ENCODE measurements at places on chromosomes 11 and 22.

- peak; percentile 26 for DNase-seq
Measured at GRCh38 chr11:124174001-124174583, 9.1 kb upstream of the OR10D3 start.

- no peak for DNase-seq
Measured at GRCh38 chr11:57681168-57681567, 13.3 kb downstream of the ZDHHC5 start.

GRCh38 chr11:87301785-87302540 lies 264.2 kb downstream of the TMEM135 start:
- no peak for DNase-seq

GRCh38 chr11:89545691-89546090 lies 54.5 kb upstream of the NOX4 start:
- no peak for DNase-seq

DNA sequence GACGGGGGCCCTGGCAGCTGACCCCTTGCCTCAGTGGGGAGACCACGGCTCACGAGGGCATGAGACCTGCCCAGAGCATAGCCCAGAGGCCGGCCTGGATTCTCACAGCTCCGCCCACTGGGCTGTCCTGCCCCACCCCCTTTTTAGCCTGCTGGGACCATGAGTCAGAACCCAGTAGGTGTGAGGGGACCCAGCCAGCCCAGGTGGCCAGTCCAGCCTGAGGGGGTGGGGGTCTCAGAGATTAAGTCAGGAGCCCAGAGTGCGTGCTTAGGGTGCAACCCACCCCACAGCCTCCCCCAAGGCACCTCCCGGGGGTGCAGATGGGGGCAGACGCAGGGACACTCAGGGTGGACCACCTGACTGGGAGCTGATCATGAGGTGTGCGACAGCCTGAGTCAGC lies 40.1 kb upstream of the PPARA start:
- no peak for DNase-seq

GRCh38 chr22:39967103-39967829 lies 7.1 kb downstream of the TMA7B start:
- no peak for DNase-seq

DNA sequence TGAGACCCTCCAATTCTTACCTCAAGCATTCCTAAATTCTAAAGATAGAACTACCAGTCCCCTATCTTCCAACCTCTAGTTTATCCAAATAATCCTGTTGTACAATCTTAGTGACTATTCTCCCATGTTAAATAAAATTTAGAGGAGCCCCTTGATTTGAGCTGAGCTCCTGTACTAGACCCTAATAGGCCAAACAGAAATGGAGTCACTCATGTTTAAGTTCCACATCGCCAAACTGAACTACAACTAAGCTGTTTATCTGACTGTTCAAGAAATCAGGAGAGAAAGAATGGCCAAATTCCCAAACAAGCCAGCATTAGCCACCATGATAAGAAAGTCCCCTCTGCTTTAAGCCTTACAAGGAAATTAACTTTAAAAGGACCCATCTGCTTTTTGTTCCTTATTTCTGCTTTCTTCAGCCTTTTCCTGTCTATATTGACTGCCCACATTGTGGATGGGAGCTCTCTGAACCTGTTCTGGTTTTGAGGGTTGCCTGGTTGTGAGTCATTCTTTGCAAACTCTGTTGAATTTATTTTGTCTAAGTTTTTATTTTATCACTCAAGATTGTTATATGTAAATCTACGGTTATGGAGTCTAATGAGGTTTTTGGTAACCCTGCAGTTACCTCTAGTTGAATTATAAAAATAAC lies 90.4 kb downstream of the TTC28 start:
- DNase-seq, result no peak

- peak; percentile 62 for DNase-seq
Measured at GRCh38 chr11:35029979-35030682, 108.8 kb upstream of the CD44 start.

DNA sequence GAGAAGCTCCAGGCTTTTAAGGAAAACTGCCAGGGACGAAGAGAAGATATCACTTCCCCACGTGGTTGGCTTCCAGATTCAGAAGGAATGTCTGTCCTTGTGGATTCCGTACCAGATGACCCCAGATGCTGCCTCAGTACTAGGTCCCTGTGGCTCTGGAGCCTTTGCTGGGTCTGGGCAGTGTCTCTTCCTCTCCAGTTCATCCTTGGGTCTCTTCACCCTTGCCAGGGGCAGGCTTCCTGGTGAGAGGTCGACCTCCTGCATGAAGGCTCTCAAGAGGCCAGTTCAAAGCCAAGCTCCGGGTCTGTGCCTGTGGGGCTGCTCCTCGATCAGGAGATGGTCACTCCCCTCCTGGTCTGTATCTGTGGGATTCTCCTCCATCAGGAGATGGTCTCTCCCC lies 74.7 kb upstream of the B3GAT1 start:
- no peak for DNase-seq

Measured in HS-5 (cell line).